ENCODE measurements at places on chromosomes 3 and 15.

- no peak for DNase-seq
Observed at GRCh38 chr15:51681303-51681963, at the start of gene SCG3. TSS of gene SCG3 (plus strand) at chr15:51681503. CDS start at chr15:51681756, 253 bp downstream.

DNA sequence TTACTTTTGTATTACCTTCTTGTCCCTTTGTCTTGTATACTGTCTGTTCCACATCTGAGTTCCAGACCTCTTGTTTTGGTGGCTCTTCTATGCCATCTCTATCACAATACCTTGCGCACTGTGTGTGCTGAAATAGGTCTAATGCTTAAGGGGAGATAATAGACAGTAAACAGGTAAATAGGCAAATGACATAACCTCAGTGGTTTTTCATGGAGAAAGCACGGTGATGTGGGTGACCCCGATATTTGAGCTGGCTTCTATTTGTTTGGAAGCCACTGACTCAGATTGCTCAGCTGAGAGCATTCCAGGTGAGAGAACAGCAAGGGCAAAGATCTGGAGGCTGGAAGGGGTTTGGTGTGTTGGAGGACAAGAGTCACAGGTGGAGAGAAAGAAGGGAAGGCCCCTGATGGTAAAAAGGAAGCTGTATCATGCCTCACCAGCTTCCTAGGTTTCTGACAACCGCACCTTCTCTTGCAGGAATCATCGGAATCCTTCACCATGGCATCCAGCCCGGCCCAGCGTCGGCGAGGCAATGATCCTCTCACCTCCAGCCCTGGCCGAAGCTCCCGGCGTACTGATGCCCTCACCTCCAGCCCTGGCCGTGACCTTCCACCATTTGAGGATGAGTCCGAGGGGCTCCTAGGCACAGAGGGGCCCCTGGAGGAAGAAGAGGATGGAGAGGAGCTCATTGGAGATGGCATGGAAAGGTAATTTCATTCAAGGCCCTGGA is 795 bp downstream of the MCM2 start:
- DNase-seq = no peak

GRCh38 chr15:81888748-81889484 is 156.9 kb downstream of the MEX3B start:
- no peak for DNase-seq

- no peak for DNase-seq
Observed at GRCh38 chr3:128504533-128504915, 11.5 kb upstream of the GATA2 start.

GRCh38 chr15:90101130-90101968 is 919 bp downstream of the IDH2 start:
- DNase-seq = no peak

DNA sequence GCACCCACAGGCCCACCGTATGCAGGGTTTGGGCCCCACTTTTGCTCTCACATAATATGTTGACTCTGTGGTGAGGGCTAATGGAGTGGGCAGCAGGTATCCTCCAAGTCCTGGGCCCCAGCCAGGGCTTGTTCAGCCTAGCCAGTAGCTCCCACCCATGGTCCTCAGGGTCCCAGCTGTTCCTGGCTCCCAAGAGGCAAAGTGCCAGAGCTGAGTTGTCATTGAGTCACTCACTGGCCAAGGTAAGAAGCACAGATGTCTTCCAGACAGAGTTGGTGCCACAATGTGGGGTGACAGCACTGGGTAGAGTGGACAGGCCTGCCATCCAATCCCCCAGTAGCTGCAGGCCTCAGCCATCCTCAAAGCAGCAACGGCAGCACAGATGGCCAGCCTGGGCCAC is 4.3 kb downstream of the SHF start:
- no peak for DNase-seq

GRCh38 chr3:127456471-127457093 is 134.0 kb downstream of the TPRA1 start:
- no peak for DNase-seq

DNA sequence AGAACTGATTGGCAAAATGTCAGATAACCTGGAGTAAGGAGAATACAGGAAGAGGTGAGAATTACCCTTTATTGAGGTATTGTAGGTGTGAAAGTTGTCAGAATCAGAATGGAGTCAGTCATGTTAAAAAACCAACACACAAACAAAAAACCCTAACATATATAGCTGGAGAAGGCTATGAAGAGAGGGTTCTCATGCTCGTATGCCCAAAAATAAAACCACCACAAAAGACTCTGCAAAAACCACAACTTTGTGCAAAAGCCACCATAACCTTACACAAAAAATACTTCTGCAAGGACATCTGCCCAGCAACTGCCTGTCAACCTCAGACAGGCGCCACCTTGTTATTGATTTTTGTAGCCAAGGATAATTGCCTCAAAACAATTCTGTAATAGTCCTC is 136.0 kb downstream of the CD47 start:
- no peak for DNase-seq

DNA sequence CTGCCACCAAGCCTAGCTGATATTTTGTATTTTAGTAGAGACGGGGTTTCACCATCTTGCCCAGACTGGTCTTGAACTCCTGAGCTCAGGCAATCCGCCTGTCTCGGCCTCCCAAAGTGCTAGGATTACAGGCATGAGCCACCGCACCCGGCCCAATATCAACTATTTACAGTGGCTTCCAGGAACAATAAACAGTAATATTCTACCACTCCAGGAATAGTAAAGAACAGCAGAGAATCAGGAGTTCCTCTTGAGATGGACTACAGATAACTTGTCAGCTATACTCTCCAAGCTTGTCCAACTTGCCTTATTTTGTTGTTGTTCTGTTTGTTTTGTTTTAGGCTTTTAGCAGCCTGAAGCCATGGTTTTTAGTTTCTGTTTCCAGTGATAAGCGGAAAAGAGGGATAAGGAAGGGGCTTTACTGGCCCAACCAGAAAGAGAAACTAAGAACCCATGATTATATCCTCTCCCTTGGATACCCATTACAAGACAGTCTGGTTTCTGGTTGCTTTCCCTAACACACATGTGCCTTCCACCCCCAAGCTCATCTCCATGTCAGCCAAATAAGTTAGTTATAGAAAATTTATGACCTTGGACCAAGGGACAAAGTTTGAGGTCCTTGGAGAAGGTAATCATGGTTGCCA is 36.7 kb downstream of the ARHGEF3 start:
- no peak for DNase-seq

DNA sequence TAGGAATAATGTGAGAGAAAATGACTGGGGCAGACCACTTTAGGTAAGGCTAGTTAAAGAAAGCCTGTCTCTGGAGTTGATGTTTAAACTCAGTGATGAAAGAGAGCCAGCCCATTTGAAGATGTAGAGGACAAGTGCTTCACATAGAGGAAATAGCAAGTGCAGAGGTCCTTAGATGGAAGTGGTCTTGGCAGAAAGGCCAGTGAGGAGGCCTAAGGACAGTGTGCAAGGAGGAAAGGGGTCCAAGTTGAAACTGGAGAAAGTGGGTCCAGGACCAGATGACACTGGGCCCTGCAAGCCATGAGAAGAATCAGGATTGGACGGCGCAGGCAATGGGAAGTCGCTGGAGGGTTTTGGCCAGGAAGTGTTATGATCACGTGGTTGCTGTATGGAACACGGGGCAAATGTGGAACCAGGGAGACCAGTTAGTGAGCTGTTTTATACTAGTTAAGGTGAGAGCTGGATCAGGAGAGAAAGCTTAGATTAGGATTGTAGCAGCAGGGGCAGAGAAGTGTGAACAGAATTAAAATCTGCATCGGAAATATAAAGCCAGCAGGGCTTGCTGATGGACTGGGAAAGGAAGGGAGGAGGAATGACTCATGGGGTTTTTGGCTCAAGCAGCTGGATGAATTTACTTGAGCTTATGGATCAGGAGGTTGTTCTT is 48.0 kb upstream of the SCAANT1 start:
- no peak for DNase-seq

GRCh38 chr3:141881702-141882101 is 5.3 kb downstream of the ATP1B3 start:
- no peak for DNase-seq

- no peak for DNase-seq
Observed at GRCh38 chr3:129519449-129519848, 9.0 kb upstream of the RHO start.

- no peak for DNase-seq
Observed at GRCh38 chr3:3101660-3102458, 8.3 kb downstream of the IL5RA start.

- no peak for DNase-seq
Observed at GRCh38 chr3:131796558-131797198, 238.1 kb downstream of the CPNE4 start.

DNA sequence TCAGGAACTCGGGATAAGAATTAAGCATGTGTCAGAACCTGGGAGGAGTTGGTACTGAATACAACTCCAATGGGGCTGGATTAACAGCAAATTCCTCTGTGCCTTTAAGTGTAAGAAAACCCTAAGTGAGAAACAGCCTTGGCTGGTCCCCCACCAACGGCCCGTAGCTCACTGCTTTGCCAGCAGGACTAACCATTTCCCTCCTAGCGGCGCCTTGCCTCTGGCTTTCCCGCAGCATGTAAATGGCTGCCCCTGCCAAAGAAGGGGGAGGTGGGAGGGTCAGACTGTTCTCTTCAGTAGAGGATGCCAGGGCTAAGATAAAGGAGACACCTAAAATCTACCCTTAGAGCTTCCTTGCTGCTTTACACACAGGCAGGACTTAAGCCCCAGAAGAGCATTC is 51.0 kb upstream of the SH3GL3 start:
- DNase-seq = no peak

DNA sequence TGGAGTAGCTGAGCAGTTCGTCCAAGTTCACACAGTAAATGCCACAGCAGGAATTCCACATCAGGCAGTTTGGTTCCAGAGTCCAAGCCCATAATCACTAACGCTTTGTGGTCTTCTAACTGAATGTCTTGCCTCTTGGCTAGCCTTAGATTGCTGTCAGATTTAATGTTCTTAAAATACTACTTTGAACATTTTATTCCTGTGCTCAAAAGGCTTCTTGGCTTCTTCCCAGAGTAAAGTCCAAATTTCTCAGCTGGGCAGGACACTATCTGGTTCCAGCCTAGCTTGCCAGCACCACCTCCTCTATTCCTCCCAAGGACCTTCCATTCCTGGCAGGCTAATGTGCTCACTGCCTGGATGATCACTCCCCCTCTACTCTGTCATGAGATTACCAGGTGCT is 256.9 kb downstream of the SQOR start:
- DNase-seq = no peak

DNA sequence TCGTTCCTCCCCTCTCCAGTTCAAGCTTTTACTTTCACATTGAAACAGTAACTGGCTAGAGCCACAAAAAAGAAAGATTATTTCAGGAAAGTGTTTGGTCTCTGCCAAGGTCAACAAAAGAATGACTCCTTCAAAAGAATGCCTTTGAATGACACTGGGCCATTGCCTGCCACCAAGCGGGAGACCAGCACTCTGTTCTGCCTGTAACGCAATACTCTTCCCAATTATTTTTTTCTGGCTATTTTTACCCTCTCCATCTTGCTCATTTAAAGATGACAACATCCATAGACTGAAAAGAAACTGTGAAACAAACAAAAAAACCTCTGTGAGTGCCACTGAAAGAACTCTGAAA is 37.3 kb downstream of the EHHADH start:
- no peak for DNase-seq

DNA sequence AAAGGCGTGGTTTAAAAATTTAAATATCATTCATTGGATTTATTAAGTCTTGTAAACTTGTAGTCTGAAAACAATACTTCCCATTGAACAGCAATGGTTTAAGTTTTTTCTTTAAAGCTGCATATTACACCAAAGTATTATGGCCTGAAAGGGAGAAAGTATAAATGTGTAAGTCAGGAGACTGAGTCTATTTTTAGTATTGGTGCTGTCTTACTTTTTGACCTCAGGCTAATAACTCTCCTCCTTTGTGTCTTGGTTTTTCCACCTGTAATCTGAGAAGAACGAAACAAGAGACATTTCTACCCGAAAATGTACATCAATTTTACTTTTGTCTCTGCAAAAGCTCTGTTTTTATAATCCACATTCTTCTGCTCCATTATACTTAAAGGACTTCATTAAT is 7.6 kb downstream of the C15orf61 start:
- DNase-seq = no peak

- DNase-seq = no peak
Observed at GRCh38 chr3:143329567-143330211, 210.1 kb downstream of the CHST2 start.

GRCh38 chr3:71510510-71510909 is 73.0 kb downstream of the FOXP1 start:
- DNase-seq = no peak

DNA sequence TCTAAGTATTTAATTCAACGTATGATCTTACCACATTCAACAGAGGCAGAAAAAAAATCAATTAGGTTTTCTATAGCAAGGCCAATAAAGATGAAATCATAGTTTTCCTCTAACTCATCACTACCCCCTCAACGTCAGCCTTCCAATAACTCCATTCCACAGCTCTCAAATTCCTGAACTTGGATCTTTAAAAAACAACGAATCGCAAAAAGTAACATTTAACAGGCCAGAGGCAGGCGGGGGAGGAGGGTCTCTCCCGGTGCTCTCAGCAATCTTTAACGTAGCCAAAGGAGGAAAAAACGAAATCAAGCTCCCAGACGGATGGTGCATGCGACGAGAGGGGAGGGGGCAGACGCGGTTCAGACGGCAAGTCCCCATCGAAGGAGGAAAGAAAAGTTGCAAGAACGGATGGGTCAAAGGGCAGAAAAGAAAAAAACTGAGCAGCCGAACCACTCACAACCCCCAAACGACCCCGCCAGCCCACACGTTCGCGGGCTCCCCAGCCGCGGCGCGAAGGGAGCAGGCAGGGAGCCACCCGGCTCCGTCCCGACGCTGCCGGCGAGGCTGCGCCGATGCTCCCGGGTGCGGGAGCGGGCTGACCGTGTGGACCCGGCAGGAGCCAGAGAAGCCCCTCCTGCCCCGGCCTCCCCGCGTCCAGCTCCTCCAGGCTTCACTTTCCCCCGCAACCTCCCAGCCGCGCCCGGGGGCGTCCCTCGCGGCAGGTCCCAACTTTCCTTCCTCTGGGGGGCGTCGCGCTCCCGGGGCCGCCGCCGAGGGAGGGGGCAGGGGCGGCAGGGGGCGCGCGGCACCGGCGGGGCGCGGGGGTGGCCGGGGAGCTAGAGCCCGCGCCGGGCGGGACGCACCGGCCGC is 703 bp downstream of the PEAK1 start:
- no peak for DNase-seq

GRCh38 chr15:68414206-68414555 is 17.8 kb downstream of the ITGA11 start:
- no peak for DNase-seq

- no peak for DNase-seq
Observed at GRCh38 chr3:142098964-142099363, 50.4 kb downstream of the TFDP2 start.

DNA sequence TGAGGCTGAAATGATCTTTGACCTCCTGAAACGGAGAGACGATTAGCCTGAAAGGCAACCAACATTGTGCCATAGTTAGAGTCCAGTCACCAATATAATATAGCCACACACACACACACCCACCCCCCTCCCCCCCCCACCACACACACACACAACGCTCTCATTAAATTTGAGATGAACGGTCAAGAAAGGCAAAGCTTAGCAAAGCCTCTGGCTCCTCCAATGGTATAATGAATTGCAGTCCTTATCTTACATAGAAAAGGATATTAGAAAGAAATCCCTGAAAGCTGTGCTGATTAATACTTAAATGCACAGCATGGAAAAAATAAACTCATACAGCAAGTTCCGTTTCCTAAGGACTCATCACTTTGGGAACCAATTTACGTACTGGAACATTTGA is 876 bp upstream of the ZNF385D start:
- no peak for DNase-seq
